Stimulated activated naive CD4-positive, alpha-beta T cell (primary cell): ENCODE measurements at places on chromosomes 1 and 21.

DNA sequence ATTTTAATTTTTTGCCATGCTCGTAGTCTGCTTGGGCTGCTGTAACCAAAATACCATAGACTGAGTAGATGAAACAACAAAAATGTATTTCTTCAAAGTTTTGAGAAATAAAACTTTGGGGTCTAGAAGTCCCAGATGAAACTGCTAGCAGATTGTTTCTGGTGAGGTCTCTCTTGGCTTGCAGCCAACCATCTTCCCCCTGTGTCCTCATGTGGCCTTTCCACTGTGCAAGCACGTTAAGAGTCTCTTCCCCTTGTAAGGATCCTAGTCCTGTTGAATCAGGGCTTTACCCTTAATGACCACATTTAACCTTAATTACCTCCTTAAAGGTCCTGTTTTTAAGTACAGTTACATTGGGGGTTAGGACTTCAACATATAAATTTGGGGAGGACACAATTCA lies 86.6 kb downstream of the PTBP2 start:
- DNase-seq, result no peak

DNA sequence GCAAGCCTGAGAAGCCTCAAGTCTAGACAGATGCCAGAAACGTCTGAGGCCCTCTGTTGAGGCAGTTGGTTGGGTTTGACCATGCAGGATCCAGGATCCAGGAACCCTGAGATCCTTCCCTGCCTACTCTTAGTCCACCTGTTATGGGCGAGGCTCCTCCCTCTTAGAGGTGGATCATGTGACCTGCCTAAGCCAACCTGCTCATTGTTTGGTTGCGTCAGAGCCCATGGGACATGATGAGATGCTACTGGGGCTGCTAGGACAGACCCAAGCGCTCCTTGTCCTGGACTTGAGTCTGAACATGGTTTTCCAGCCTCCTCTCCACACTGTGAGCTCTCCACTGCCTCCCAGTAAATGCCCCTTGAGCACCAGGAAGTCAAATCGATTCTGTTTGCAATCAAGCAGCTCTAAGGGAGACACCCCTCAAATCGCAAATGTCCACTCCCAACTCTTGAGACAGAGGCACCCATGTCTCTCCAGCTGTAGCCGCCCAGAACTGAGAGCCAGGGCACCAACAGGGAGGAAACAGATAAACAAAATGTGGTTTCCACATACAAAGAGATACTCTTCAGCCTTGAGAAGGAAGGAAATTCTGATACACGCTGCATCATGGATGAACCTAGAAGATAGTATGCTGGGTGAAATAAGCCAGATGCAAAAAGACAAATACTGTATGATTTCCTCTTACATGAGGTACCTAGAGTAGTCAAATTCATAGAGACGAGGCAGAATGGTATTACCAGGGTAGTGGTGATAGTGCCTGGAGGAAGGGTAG lies 31.7 kb upstream of the WNT4 start:
- no peak for DNase-seq

DNA sequence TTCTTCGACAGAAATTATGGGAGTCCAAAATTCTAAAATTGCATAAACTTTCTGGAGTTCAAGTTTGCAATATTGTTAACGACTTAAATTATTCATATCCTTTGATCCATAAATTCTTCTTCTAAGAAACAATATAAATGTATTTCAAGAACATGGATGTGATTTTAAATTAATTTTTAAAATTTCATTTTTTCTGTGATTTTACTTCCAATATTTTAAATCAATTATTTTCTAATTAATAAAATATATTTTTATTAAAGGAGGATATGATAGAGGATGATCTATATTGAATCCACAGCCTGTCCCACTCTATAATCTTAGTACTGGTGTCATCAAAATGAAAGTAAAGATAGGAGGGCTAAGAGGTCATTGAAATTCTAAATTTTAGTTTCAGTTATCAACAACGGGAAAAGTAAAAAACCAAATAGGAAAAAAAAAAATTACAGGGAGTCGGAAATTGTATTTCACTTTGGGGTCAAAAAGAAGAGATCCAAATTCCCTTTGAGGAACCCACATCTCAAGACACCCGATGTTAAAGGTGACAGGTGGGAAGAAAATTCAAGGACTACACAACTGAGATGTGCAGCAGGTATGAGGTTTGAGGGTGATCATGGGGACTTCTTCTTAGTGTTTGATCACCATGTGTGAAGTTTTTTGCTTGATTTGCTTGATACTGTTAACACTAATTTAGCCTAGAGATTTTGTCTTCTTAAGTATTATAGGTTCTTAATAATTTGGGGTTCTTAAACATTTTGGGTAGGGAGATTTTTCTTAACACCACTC lies 154.8 kb upstream of the RGS18 start:
- DNase-seq, result no peak

- no peak for DNase-seq
Measured at GRCh38 chr1:178645808-178646200, 79.2 kb upstream of the RALGPS2 start.

GRCh38 chr1:4612991-4613390 lies 41.4 kb upstream of the AJAP1 start:
- DNase-seq, result no peak

DNA sequence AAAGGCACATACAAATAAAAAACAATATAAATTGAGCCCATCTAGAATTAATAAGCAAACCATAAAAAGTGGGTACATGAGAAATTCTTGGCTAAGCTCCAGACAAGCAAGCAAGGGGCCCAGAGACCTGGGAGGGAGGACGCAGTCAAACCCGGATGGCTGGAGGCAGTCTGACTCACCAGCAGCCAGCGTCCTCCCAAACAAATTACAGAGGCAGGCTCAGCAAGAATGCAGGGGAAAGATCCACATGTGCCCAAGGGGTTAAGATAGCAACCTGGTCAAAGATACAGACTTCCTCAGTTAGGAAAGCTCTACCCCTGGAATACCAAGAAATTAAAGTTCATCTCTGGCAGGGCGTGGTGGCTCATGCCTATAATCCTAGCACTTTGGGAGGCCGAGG lies 7.4 kb upstream of the TIAM1 start:
- DNase-seq, result no peak

DNA sequence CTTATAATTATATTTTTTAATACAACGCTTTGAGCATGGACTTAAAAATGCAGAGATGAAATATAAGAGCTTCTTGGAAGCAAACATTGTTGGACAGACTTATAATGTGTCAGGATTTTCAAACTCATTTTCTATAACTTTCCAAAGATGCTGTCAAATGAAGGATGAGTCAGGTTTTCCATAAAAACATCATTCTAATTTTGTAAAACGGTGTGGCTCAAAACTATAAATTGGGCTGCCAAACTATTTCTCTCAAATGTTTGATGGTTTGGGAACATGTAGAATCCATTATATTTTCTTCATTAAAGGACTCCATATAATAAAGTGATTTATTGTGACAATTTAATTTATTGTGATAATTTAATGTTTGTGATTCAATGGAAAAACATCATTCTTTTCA lies 511.2 kb downstream of the USP25 start:
- no peak for DNase-seq

DNA sequence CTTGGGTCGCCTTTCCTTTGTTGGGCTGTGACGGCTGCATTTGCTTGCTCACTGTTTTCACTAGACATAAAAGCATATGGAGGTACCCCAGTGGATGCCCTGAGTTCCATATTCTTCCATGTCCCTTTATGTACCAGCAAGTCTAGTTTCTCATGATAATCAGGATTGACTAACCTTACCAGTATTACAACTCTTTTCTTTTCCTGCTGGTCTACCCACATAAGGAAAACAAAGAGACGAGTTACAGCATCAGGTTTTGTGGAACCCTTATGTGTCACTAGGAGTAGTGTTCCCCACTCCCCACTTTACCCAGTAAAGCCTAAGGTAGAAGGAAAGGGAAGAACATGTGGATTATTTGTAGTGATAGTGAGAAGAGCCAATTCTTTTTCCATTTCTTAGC lies 16.4 kb upstream of the CENPF start:
- DNase-seq, result no peak

DNA sequence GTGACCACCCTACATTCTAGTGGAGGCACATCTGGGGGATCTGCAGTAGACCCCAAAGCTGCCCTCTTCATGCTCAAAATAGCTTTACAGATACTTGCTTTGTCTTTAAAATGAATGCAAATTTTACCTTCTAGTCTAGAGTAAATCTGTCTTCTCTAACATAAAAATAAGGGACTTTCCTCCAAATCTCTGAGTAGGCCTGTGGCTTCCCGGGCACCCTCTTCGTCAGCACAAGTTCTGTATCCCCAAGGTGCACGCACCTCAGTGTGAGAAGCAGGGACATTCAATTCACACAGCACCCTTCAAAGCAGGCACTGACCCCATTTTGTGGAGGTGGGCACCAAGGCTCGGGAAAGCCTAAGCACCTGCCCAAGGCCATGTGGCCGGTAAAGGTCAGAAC lies 19.0 kb downstream of the MEF2D start:
- DNase-seq, result no peak

DNA sequence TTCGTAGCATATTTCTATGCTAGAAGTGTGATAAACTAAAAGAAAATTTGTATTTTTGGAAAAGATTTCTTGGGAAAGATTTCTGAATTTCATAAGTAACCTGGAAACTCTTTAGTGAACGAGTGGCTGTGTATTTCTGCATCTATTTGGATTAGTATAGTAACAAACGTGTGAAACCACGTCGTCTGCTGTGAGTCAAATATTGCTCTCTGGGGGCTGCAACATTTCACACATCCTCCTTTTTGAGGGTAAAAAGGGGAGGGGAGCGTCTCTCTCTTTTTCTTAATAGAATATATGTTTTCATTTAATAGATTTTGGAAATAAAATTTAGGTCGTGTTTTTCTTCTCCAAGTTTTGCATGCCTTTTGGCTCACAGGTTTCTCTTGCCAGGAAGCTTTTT lies 44.8 kb downstream of the LHX9 start:
- DNase-seq, result no peak

DNA sequence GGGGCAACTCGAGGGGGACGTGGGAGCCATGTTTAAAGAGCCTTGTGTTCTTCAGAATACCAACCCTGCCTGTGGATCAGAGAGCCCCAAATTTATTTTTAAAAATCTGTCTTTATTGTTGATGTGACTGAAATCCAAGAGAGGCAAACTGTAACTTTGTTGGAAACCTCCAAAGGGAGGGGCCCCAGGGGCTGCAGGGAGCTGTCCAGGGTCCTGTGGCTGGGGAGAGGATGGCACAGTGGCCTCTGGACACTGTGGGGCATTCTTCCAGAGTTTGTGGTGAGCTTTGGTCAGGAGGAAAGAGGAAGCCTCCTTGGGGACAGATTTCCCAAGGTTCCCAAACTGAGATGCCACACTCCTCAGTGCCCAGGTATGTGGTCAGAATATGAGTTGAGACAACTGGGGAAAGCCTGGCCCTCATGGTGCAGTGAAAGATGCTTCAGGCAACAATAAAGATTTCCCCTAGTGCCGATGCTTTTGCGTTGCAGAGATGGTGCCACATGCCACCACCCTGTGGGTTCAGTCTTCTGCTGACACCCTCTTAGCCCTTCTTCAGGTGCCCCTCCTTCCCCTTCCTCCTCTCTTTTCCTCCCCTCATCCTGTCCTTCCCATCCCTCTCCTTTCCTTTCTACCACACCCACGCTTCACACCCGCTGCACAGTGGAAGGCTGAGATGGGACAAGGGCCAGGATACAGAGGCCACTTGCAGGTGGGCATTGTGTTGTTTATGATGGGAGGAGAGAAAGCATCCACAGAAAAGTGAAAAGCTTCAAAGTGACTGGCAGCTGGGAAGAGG lies 122.1 kb downstream of the UCK2 start:
- no peak for DNase-seq

DNA sequence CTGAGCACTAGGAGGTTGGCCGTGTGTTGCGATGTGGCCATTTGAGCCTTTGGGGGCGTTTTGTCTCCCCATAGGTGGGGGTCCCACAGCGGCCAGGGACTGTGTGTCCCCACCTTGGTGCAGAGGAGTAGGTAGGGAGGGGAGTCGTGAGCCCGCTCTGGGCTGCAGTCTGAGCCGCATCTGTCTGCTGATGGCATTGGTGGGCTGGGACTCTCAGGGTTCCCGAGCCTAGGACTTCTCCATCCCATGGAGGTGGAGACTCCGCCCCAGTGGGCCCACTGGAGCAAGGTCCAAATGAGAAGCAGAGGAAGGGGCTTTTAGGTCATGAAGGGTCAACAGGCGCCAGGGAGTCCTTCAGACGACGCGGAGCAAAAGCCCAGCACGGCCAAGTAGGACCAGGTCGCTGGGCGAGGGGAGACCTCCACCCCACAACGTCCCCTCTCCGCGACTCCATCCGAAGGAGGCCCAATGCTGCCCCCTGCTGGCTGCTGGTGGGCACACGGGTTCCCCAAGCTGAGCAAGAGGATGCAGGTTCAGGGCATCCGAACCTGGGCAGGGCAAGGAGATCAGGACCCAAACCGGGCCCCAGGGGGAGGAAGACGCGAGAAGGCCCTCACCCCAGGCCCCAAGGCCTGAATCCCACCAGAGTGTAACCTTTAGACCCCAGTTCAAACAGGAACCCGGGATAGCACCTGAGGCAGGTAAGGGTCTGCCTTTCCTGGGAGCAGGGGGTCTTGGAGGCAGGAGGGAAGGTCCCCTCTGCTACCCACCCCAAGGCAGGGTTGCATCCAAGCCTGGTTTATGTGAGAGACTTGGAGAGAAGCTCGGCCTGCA lies 14.9 kb downstream of the TTC34 start:
- DNase-seq, result peak; percentile 47

DNA sequence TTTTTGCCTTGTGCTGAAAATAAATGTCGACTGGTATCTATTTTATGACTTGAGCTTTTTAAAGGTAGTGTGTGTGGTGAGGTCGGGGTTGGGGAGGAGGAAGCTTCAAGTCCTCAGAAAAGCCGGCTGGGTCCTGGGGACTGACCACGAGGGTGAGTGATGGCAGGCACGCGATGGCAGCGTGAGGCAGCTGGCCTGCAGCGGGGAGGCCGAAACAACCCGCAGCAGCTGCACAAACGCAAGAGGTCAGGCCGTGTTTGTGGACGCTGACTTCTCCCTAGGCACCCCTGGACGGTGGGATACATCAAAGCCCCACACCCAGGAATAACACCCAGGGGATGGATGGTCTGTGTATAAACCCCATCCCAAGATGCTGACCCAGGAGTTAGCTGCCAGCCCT lies 51.4 kb downstream of the ZBTB18 start:
- DNase-seq, result no peak

DNA sequence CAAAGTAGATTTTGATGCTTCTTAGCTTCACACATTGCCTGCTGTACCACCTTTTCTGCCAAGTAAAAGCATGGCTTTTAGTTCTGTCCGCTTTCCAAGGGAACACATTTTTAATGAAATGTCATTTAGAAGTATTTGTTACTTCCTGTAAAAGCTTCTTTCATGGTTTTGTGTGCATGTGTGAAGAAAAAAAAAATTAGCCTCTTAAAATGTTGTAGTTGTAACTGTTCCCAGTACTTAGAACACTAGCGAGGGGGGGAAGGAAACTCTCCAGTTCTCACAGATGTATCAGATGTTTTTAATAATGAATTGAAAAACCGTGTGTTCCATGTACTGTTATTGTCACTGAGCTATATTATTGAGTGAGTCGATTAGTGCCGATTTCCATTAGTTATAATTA lies 568.3 kb upstream of the ADGRL2 start:
- DNase-seq, result no peak

DNA sequence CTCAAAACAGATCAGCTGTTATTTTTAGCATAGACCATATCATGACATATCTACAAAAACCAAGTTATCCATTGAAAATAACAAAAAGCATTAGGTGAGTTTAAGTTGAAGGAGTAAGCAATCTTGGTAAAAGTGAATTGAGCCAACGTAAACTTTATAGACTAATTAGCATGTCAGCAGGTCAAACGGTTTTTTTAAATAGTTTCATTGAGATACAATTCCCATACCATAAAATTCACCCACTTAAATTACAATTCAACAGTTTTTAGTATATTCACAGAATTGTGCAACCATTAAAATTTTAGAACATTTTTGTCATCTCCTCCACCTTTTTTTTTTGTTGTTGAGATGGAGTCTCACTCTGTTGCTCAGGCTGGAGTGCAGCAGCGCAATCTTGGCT lies 92.1 kb downstream of the TGFBR3 start:
- no peak for DNase-seq
